ENCODE measurements at places on chromosomes 16 and 17.

DNA sequence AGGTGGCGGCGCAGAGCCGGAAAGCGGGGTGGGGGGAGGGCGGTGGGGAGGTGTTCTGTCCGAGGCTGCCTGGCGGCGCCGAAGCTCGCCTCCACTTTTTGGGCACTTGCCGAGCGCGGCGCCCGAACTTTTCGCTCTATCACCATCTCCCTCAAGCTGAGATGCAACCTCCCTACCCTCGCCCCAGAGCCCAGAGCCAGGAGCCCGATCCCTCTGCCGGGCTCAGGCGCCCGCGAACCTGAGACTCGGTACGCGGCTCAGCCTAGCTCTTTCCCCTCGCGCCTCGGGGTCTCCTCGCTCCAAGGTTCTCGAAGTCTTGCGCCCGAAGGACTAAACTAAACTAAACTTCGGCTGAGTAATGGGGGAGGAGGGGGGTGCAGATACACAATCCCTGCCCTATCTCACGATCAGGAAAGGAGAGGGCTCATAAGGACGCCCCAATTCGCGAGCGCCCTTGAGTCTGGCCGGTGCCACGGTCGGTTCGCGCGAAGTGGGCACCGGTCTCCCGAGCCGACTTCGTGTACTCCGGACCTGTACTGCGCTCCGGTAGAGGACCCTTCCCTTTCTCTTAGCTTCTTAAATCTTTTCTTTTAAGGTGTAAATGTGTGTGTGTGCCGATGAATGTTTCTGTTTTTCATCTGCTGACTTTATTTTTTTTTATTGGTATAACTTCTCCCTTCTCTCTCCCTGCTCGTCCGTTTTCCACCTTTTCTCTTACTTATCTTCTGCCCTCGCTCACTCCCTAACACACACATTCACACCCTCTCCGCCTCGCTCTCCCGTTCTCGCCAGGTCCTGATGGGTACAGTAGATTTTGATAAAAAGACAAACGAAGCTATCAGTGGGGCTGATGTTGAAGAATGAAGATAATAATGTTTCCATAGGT is 1.9 kb upstream of the SALL1 start:
- no peak for DNase-seq

DNA sequence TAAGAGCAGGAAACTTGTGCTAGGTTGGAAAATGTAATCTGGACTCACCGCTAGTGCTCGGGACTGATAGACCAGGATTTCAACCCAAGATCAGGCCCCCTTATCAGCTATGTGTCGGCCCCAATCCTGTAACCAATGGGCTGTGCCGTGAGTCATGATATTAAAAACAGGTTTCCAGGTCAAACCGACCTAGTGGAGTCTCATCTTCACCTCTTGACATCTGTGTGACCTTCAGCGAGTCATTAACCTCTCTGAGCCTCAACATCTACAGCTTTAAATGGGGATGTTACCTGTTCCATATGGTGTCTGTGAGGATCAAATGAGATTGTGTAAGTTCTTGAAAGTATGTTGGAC is 512 bp downstream of the PMM2 start:
- peak; percentile 19 for DNase-seq

GRCh38 chr17:58153046-58153445 is 4.9 kb downstream of the OR4D1 start:
- no peak for DNase-seq

GRCh38 chr16:61002479-61003204 is 1033.6 kb downstream of the CDH8 start:
- no peak for DNase-seq

GRCh38 chr17:40580140-40580539 is 14.9 kb upstream of the CCR7 start:
- DNase-seq = no peak

DNA sequence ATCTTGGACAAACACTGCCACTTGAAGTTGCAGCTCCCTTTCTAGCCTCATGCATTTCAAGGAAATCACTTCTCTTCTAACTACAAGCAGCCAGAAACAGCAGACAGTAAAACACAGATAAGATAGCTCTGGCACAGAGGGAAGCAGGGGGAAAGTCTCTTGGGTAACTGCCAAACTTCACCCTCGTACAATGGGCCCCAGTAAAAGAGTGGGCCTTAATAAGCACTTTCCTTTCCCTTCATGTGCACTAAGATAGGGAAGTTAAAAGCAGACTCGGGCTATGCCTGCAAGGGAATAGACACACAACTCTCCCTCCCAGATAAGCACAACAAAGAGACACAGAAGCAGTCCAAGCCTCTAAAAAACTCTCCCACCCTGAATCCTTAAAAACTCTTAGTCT is 4.2 kb upstream of the KRTAP4-5 start:
- DNase-seq = no peak

- DNase-seq = peak; percentile 31
Observed at GRCh38 chr17:15999974-16000827, 577 bp downstream of the TTC19 start.

- no peak for DNase-seq
Observed at GRCh38 chr17:76239538-76240274, 587 bp downstream of the RNF157 start.

DNA sequence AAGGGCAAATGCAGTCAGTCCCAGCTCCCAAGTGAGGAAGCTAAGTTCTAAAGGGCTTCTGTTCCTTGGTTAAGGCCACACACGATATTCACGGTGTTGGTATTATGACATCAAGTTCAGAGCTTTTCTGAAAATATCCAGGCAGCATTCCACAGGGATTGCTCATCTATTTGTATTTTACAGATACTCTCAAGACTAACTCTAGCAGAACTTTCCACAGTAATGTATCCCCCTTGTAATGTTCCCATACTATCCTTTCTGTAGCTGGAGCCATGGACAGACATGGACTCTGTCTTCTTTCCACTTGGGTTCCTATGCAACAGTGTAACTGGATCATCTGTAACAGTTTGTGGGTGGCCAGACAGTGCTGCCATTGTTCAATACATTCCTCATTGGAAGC is 13.5 kb downstream of the SDR42E1 start:
- peak; percentile 86 for DNase-seq

GRCh38 chr16:81817789-81818567 is 38.9 kb downstream of the PLCG2 start:
- no peak for DNase-seq

DNA sequence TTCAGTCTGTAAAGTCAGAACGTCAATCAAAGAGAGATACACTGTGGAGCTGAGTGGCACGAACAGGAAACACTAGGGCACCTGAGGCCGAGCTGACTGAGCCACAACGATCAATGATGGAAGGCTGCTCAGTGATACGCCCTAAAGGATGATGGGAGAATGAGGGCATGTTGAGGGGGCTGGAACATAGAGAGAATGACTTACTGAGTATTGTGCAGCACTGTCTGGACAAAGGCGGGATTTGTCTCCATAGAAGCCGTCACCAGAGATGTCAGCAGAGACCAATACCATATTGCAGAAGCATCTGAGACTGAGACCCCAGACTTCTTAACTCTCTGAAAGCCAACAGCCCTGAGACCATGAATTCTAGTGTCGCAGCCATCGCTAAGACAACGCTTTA is 33.4 kb downstream of the ZZEF1 start:
- no peak for DNase-seq

All from fibroblast of skin of scalp (primary cell).